ENCODE measurements at places on chromosomes 6 and 20.

DNA sequence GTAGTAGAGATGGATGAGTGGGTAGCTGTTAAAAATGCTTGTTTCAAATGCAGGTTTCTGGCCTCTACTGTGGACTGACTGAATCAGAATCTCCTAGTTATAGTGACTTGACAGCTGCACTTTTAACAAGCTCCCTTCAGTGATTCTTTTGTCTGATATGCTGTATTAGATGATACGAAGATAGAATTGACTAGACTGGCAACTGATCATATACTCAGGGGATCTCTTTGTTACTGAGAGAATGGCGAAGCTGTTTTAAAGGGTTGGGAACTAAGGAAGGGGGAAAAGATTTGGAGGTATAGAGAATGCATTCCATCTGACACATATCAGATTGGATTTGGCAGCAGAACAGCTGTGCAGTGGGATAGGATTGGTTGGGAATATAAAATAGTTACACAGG, 7.0 kb downstream of the ENPP4 start:
- DNase-seq = no peak

DNA sequence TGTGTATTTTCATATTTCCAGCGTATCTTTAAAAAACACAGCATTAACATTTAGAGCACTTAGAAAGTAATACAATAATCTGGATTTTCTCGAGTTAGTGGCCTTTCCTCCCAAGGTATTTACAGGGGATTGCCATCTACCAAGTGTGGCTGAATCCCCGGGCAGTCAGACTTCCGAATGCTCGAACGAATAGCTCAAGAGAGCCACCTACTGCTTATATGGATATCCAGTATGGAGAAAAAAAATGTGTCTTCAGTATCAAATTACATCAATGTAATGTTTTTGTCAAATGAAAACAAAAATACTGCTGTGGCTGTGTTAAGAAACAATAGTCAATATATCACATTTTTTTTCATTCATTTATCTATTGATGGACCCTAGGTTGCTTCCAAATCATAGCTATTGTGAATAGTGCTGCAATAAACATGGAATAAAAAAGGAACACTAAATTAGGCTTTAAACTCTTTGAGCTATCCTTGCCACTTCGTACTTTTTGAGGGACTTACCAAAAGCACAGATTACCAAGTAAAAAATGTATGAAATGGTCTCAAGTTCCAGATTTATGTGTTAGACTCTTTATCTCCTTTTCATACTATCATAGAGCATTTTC, 654.5 kb upstream of the PTCHD4 start:
- peak; percentile 25 for DNase-seq

DNA sequence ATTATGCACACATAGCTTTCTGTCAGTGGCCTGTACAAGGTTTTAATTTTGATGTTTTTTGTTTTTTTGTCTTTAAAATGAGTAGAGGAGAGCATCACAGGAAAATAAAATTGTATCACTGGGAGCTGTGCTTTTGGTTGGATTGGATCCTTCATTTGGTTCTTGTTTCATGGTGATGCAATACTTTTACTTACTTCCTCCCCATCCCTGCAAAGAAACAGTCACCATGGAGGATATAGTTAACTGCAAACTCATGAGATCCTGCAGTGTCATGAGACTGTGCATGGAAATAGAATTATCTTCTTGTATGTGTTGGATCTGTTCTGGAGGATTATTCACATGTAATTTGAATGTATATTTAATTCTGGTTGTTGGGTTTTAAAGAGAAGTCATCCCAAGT, 122.3 kb downstream of the JARID2 start:
- DNase-seq = no peak

DNA sequence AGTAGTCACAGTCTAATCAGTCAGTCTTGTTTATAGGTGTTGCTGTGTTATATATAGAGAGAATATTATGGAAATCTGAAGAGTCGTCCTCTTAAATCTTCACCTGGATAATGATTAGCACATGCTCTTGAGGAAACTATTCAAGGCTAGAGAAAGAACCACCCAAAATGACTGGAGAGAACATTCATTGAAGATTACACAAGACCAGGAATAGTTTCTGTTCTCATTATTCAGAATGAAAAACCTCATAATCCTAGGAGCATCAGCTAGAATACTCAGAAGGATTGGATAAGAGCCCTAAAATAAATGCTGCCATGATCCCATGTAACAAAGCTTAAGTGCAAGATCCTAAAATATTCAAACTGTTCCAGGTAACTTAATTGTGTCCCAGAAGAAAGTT, 278.2 kb upstream of the PREP start:
- DNase-seq = no peak

DNA sequence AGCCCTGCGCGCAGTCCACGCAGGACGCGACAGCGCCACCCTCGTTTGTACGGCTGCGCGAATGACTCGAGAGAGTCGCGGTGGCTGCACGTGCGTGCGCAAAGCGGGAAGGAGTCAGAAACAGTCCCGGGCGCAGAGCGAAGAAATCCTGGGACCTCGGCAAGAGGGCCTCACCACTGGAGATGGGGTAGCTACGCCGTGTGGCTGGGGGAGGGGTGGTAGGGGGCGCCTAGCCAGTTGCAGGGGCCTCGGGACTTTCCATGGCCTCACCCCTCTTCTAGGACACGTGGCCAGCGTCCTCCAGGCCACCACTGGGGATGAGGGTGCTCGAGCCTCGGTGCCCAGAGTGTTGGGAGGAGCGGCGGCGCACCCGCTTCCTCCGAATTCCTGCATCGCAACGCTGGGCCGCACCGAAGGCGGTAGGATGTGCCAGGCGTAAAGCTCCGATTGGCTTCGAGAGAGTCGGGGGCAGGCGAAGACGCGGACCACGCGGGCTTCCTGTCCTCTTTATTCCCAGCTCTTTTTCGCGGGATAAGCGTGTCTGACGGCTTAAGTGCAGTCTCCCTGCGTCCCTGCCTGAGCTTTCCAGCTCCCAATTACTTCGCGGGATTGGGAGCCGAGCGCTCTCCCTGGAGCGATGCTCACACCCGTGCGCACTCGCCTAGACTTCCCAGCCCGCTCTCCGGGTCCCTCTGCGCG, 38.7 kb downstream of the NCR2 start:
- peak; percentile 84 for DNase-seq

DNA sequence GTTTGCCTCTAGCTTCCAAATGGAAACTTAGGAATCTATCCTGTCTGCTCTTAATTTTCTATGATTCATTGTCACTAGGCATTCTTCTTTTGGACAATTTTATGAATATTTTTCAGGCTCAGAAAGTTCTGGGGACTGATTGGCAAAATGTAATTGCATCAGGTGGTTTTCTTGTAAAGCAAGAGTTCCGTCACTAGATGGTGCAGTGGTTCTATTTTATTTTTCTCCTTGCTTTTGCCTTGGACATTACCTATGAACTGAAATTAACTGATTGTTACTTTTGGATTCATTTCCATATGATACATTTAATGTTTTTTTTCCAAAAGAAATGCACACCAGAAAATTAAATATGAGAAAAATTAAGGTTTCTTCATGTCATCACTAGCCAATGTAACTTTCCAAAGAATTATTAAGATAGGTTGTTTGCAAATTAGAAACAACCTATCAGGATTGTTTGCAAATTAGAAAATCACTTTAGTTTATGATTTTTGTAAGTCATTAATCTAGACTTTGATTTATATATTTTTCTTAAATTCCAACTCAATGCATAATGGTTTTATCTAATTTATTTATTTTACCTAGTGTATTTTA, 48.0 kb downstream of the TMEM170B start:
- DNase-seq = no peak

DNA sequence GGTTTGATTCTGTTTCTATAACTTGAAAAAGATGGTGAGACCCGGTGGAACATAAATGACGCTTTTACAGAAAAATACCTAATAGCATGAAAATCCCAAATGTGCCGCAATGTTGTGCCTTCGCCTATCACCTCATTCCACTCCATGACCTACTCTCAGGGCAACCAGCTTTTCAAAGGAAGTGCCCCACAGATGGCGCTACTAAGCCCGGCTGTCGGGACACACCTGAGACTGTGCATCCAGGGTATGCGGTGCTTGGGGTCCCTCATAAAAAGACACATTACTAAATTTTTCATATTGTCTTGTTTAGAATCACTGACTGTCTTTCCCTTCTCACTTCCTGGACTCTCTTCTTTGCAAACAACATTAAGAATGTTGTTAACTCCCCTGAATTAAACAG, 145.5 kb upstream of the RPS6KA2 start:
- no peak for DNase-seq

GRCh38 chr6:159512104-159512503, 180.9 kb downstream of the SOD2 start:
- DNase-seq = no peak

- DNase-seq = no peak
Observed at GRCh38 chr20:51275826-51276225, 252.9 kb upstream of the KCNG1 start.

- peak; percentile 81 for DNase-seq
Observed at GRCh38 chr6:142945049-142945445, at the start of gene HIVEP2. Gene HIVEP2, minus strand, starts transcription at chr6:142945176. Its CDS starts 170,438 bp downstream, at chr6:142774738.

DNA sequence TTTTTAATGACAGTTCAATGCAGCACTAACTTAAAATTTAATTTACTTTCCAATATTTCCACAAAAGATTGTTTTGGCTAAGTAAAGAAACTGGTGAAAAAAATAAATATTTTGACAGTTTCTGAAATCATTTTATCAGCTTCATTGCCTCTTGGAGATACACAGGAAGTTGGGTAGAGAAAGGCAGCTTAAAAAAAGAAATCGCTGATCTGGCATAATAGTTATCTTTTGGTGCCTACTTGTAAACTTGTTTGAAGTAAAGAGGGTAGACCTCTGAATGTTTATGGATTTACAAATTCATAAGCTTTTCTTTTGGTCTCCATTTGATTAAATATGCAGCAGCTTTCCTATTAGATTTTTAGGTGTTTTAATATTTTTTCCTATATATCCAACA, 103.4 kb downstream of the RTN4IP1 start:
- DNase-seq = no peak

Data from H1 (cell line).